ENCODE measurements at places on chromosomes 12 and 14. TPM values are rescaled to one million over a fixed set of nuclear protein-coding genes. Genes with fewer than 3 reads are reported as not detected.

DNA sequence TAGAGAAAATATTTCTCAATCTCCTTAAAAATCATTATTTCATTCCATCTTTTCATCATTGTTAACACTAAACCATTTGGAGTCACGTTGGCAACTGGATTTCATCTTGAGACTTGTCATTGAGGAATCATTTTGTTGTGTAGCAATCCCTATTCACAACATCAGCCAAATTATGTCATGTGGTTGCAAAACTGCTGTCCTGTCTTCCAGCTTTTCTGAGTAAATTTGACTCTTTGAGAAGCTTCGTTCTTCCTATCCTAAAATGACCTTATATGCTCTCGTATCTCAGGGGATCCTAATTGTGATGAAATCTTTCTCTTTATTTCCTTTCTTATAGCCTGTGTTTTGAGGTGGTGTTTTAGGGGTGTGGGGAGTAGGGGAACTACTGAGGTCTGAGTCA, 30.6 kb upstream of the KICS2 start:
- no peak for DNase-seq

DNA sequence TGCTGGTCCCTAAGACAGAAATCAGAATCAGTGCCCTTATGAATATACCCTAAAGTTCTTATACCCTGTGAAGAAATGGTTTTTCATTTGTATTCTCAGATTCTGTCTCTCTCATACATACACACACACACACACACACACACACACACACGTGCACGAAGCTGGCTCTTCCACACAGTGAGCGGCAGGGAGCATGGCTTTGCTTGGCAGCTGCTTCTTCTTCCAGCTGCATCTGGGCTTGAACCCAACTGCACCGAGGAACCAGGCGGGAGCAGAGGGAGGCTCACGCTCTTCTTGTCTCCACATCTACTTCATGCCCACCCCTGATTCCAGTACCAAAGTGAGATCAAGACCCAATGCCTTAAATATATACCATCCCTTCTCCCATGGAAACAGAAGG, 19.4 kb downstream of the GRIN2B start:
- no peak for DNase-seq

- DNase-seq = peak; percentile 100
Measured at GRCh38 chr12:92145731-92146496, at the start of gene BTG1. BTG1 (minus strand) TSS chr12:92145846; CDS start chr12:92145535, 311 bp downstream.

- DNase-seq = no peak
Measured at GRCh38 chr12:96146747-96147146, 47.4 kb upstream of the ELK3 start.

GRCh38 chr14:101352567-101352966, 208.7 kb upstream of the DIO3 start:
- no peak for DNase-seq

- DNase-seq = no peak
Measured at GRCh38 chr14:95471476-95471875, 45.0 kb downstream of the SYNE3 start.

DNA sequence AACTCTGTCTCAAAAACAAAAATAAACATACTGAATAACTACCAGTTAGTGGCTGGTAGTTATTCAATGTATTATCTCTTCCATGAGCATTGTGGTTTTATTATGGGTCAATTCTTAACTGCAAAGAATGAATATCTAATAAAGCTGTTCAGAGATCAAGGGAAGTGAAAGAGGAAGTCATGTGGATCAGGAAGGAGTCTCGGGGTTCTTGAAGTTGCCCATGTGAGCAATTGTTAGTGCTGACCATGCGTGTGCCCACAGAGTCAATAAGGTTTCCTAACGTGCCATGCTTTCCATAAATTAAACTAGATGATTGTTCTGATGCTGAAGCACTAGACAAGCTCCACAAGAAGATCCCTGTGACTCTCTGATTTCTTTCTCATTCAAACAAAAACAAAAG, 136.5 kb upstream of the CPSF6 start:
- no peak for DNase-seq

DNA sequence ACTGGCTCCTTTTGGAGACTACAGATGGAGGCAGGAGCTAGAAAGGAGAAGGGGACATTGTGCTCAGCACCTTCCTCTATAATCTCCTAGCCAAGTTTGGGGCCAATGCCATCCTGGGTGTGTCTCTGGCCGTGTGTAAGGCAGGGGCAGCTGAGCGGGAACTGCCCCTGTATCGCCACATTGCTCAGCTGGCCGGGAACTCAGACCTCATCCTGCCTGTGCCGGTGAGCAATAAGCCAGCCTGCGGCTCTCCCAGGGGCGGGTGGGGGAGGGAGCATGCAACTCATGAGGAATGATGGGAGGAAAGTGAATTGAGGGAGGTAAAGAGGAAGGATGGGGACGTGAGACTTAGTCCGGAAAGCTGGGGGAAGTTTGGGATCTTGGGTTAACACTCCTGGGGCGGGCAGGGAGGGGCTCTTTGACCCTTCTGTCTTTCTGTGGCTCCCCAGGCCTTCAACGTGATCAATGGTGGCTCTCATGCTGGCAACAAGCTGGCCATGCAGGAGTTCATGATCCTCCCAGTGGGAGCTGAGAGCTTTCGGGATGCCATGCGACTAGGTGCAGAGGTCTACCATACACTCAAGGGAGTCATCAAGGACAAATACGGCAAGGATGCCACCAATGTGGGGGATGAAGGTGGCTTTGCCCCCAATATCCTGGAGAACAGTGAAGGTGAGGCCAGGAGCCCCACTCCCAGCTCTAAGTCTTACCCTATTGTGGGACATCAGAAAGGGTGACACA, 3.3 kb downstream of the ENO2 start:
- no peak for DNase-seq

LGR5 gene
- 23.1 TPM for polyA plus RNA-seq

DNA sequence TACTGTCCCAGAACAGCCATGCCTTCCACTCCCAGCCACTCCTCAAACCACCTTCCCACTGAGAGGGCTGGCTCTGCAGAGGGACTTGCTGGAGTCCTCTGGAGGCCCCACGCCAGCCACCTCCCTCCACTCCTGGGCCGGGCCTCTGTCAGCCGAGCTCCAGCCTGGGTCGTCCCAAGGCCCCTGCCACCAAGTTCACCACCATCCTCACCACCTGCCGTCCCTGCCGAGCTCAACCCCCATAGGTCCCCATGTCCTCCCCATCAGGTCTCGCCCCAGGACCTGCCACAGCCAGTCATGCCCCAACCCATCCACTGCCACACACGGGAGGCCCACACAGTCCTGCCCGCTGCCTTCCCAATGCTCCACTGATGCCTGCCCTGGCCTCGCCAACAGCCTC, 39.0 kb downstream of the ITPK1 start:
- no peak for DNase-seq

AMHR2 gene
- polyA plus RNA-seq = 0.63 TPM

SLC25A21 gene
- 4.4 TPM for polyA plus RNA-seq

- no peak for DNase-seq
Measured at GRCh38 chr12:111312708-111313107, 56.2 kb downstream of the PHETA1 start.

FAR2 gene
- polyA plus RNA-seq = 42.1 TPM

- no peak for DNase-seq
Measured at GRCh38 chr14:92955381-92955780, 32.4 kb downstream of the CHGA start.

GRCh38 chr12:106308611-106309010, 6.1 kb downstream of the TCP11L2 start:
- no peak for DNase-seq

DNA sequence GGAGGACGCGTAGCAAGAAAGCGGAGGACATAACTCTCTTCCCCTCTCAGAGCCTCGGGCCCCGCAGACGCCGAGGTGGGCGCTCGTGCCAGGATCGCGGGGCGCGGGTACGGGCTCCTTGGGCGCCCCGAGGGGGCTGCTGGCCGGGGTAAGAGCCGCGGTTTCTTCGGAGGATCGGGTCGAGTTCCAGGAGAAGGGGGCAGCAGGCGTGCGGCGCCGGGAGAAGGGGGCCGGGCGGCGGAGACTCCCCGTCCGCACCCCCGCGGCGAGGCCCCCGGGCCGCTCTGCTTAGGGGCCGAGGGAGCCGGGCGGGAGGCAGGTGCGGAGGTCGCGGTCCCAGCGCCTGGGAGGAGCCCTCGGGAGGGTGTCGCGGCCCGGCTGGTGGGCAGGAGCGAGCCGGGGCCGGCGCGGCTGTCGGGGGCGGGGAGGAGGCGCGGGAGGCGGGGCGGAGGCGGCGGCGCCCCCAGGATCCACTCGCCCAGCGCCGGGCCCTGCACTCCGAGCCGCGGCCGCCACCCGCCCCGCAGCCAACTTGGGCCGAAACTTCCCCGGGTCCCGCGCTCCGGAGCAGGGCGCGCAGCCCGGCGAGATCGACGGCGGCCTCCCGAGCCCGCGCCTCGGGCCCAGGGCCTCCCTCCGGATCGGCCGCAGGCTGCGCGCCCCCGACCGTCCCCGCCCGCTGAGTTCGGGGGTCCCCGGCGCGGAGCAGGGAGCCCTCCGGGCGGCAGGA, 64.4 kb downstream of the FBXL14 start:
- DNase-seq = no peak

DNA sequence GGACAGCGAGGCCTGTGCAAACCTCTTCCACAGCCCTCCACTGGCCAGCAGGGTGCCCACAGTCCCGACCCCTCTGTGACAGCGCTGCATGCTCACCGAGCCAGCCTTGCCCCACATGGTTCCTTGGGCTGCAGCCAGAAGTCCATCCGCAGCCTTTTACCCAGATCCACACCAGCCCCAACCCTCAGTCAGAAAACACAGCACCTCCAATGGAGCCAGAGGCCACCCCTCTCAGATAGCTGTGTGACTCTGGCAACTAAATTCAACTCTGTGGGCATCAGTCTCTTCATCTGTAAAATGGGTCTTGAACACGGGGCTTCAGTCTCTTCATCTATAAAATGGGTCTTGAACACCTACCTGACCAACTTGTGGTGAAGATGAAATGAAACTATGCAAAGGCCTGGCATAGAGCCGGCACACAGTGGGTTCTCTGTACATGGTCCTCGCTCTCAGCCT, 38.0 kb downstream of the NFKBIA start:
- no peak for DNase-seq

All from left kidney (tissue), 8 donors.